Hepatic stellate cell (primary cell): ENCODE measurements at places on chromosomes 12 and 14.
A peak's percentile ranks its signal among the peaks of the same experiment; 100 is the strongest.

DNA sequence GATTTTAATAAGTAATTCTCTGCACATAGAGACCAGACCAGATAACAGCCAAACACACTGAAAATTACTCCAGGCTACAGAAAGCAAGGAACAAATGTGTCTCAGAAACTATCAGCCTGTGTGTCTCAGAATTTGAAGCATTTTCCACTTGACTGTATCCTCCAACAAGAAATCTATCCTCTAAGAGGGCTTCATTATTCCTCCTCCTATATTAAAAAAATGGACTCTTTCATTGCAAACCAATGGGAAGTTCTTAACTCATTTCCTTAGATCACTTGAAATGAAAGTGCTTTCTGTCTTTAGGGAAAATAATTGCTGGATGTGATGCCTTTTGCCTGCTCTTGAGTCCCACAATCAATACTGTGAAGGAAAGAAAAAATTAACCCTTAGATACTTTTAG is 2.3 kb downstream of the ST8SIA1 start:
- no peak for DNase-seq

DNA sequence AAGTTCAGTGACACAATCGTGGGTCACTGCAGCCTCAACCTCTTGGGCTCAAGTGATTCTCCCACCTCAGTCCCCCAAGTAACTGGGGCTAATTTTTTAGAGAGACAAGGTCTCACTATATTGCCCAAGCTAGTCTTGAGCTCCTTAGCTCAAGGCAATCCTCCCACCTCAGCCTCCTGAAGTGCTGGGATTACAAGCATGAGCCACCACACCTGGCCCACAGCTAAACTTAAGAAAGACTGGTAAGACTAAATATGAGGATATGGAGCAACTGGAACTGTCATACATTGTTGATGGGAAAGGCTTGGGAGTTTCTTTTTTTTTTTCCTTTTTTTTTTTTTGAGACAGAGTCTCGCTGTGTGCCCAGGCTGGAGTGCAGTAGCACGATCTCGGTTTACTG is 34.0 kb downstream of the VRTN start:
- no peak for DNase-seq

DNA sequence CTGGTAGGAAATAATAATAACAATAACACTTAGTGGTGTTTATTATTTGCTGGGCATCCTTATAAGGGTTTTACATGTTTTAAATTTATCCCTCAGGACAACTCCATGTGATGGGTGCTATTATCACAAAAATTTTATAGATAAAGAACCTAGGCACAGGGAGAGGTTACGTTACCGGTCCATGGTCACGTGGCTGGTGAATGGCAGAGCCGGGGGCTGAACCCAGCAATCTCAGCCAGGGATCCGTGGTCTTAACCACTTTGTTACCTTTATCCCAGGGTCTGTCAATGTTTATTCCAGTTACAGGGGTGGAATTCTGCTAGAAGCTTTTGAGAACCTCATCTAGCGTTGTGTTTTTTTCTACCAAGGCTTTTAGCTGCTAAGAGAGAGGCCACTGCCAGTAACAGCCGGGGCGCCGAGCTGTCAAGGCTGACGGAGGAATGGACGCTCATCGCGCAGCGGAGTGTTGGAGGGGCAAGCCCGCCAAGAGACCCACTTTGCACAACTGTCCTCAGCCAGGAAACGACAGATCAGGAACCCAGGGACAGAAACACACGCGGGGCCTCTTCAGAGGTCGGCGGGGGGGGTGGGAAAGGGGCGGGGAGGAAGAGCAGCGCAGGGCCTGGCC is 418 bp downstream of the AMN1 start:
- no peak for DNase-seq

DNA sequence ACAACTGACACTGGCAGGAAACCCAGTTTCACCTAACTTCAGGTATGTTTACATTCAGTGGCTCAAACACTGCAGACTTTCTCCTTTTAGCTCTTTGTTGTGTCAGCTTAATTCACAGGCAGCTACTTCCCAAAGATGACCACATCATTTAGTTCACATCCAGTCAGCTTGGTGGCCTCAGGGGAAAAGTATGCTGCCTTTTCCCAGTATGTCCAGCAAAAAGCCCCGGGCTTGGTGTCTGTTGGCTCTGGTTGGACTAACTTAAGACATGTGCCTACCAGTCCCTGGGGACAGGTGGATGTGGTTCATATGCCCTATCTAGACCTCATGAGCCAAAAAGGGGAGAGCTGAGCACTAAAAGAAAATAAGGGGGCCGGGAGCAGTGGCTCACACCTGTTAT is 56.4 kb downstream of the GOLGA5 start:
- DNase-seq: peak; percentile 22

- DNase-seq: no peak
Measured at GRCh38 chr12:46942579-46942978, 116.8 kb upstream of the SLC38A4 start.

DNA sequence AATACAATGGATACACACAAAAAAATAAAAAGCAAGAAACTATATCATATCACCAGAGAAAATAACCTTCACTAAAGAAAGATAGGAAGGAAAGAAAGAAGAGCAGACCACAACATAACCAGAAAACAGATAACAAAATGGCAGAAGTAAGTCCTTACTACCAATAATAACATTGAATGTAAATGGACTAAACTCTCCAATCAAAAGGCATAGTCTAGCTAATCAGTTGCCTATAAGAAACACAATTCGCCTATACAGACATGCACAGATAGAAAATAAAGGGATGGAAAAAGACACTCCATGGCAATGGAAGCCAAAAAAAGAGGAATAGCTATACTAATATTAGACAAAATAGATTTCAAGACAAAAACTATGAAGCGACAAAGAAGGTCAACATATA is 8.9 kb upstream of the TAS2R30 start:
- DNase-seq: no peak

DNA sequence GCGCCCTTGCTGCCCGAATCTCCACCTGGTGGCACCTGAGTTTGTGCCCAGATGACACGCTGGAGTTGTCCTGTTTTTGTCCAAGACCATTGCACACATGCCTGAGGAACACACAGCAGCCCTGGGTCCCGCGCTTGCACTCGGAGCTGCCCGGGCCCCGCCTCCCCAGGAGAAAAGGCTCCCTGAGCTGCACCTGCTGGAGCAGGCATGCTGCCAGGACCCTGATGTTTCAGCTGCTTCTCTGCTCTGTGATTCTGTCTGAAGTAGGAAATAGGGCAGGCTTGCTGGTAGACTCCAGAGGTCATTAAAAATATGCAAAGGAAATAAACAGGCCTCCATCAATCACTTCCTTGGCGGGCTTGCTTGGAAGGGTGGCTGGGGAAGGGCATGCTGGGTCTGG is 271.6 kb downstream of the CACNA1C start:
- no peak for DNase-seq

DNA sequence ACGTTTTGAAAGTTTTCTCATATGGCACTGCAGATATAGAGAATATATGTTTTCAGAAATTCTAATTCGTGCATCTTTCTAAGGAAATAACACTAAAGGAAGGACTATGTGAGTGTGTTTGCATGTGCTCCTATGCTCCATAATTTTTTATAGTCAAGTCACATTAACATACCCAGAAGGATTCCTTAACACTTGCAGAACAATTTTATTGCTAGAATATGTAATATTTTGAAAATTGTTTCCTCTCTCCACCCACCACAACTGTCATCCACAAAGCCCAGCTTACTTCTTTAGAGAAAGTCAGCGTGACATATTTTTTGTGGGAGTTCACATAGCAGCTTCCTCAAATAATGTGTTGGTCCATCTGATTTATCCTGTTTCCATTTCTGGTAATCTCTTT is 604.6 kb upstream of the MGAT4C start:
- no peak for DNase-seq

- DNase-seq: no peak
Measured at GRCh38 chr14:77338302-77338701, 17.5 kb downstream of the GSTZ1 start.

- no peak for DNase-seq
Measured at GRCh38 chr12:93719710-93720109, 42.5 kb downstream of the CRADD start.

DNA sequence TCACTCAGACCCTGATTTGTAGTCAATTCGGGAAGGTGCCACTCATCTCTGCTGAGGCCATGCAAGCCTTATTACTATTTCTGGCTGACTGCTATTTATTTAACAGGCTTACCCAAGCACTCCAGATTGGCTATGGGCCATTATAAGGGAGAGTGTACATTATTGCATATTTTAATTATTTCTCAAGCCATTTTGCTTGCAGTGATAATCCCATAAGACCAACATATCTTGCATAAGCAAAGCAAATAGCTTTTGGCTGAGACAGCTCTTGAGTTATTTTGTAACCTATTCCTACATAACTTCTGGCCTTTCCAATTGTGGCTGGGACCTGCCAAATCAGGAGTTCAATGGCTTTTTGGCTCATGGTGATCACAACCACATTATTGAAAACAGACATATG is 509.6 kb upstream of the USP15 start:
- no peak for DNase-seq

DNA sequence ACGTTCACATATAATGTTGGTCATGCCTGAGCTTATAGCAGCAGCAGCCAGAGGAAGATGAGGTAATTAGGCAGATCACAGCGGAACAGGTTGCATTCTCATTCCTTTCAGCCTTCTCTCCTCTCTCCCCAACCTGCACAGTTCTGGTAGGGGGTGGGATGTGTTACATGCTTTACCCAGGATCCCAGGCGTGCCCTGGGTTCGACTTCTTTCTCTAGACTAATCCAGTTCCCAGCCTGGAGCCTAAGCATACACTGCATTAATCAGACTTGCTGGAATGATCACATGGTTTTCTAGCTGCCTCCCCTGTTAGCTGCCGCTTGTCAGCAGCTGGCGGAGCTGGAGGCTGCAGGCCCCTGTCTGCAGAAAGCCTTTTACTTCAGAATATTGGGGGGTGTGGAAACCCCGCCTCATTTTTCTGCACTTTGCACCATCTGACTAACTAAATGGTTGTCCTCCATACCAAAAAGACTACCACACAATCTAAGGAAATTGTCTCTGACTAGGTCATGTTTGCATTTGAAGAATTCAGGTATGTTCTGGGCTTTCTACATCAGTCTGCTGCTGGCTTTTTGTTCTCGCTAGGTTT is 46.0 kb upstream of the EVL start:
- no peak for DNase-seq

- peak; percentile 97 for DNase-seq
Measured at GRCh38 chr12:47820631-47821345, 1.1 kb upstream of the HDAC7 start.

DNA sequence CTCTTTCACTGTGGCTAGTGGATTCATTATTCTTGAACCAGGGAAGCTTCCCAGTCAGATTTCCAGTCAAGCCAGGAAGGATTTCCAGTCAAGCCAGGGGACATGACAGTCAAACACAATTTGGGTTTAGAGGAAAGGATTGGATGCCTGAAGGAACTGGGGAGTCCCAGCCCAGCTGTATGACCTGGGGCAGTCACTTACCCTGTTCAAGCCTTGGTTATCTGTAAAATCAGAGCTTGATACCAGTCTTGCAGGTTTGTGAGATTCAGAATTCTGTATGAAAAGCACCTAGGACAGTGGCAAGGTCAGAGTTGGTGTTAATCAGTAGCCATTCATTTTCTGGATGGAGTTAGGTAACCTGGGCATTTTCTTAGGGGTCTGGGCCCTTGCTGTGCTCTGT is 152.7 kb downstream of the CHST11 start:
- no peak for DNase-seq

- DNase-seq: peak; percentile 44
Measured at GRCh38 chr12:2482938-2483660, 311.7 kb upstream of the FKBP4 start.

DNA sequence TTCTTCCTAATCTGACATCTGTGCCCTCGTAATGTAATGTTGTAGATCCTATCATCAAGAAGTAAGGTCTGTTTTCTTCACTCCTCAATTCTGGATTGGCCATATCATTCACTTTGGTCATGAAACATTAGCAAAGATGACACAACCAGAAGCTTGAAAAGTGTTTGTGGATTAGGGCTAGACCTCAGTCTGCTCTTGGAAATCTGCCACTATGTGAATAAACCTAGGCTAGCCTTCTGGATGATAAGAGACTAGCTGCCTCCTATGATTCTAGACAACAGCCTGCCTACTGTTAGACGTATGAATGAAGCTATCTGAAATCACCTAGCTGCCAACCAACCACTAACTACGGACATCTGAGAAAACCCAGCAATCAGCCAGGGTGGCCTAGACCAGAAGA is 38.7 kb upstream of the LYZ start:
- DNase-seq: no peak

DNA sequence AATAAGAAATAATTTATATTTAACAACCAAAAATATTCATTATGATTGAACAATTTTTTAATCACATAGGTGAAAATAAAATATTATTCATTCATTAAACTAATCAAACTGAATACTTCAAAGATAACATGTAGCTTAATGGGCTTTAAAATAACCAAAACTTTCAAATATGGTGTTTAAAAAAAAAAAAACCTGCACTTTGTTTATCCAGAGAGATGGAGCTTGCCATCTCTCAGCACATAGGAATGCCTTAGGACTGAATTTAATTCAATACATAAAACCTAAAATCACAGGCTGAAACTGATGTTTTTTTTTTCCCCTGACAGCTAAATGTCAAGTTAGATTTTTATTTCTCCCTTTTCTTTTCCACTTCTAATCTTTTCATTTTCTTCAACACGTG is 14.4 kb upstream of the CCER1 start:
- DNase-seq: no peak

- no peak for DNase-seq
Measured at GRCh38 chr12:103799857-103800771, 40.9 kb downstream of the NT5DC3 start.

DNA sequence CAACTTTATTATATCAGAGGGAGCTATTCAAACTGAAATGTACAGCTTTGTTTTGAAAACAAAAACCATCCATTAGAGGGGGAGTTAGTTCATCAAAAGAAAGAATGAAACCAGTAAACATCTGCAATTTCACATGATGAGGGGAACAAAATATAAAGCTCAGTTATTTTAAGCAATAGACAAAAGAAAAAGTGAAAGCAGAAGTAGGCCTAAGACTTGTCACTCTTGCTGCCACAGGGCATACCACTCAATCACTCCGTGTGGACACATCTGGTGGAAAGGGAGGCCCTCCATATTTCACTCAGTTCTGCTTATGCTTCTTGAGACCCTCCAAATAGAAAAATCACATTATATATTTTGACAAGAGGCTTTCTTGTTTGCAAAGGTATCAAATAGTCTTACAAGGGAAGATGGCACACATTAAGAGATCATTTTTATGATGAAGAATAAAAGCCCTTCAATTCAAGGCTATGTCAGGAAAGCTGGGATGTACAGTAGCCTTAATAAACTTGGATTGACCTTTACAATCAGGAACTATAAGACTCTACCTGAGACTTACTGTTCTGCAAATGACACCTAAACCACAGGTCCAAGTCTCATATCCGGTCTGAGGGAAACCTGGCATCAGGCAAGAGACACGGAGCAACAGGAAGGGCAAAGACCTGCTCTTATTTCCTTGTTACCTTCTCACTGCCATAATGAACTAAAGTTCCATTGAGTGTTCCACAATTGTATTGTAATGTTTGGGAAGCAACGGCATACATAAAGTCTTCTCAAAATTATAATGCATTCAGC is 222.5 kb upstream of the GRIP1 start:
- no peak for DNase-seq

GRCh38 chr12:98893126-98893674 is 248.1 kb downstream of the APAF1 start:
- DNase-seq: no peak

- DNase-seq: no peak
Measured at GRCh38 chr12:10551375-10551774, 45.7 kb downstream of the EIF2S3B start.
